Substantia nigra (tissue), 51 donors: ENCODE measurements at places on chromosomes 2 and 18.
A peak's percentile ranks its signal among the peaks of the same experiment; 100 is the strongest.

GRCh38 chr2:38905251-38905650, 15.6 kb downstream of the ARHGEF33 start:
- no peak for DNase-seq

GRCh38 chr2:179251870-179252269, 12.8 kb downstream of the SESTD1 start:
- DNase-seq: no peak

GRCh38 chr18:44893045-44893706, 212.5 kb downstream of the SETBP1 start:
- no peak for DNase-seq

DNA sequence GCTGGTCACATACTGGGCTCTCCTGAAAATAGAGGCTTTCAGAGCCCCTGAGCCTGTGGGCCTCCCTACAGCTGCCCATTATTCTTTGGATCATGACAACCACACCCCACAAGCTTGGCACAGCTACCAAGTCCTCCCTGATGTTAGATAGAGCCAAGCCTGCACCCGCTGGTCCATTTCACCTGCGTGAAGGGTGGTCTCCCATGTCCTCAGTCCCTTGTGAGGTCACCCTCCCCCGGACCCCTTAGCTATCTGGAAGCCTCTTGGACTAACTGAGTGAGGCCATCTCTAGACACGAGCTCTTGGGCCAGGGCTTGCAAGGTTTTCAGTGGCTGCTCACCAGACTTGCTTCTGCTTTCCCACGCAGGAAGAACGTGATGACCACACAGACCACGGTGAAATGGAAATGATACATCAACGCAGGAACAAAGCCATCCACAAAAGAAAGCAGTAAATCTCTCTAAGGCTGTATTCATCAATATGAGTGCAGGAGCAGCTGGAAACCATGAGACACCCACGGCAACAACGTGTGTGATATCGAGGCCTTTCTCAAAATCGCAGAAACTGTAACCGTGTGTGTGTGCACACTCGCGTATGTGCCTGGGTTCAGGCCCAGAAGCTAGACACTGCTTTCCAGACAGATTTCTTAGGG, 10.1 kb upstream of the MAL start:
- DNase-seq: no peak

GRCh38 chr2:26011990-26012856, 21.7 kb upstream of the RAB10 start:
- DNase-seq: no peak

GRCh38 chr2:42386682-42387081, 25.7 kb upstream of the COX7A2L start:
- no peak for DNase-seq

DNA sequence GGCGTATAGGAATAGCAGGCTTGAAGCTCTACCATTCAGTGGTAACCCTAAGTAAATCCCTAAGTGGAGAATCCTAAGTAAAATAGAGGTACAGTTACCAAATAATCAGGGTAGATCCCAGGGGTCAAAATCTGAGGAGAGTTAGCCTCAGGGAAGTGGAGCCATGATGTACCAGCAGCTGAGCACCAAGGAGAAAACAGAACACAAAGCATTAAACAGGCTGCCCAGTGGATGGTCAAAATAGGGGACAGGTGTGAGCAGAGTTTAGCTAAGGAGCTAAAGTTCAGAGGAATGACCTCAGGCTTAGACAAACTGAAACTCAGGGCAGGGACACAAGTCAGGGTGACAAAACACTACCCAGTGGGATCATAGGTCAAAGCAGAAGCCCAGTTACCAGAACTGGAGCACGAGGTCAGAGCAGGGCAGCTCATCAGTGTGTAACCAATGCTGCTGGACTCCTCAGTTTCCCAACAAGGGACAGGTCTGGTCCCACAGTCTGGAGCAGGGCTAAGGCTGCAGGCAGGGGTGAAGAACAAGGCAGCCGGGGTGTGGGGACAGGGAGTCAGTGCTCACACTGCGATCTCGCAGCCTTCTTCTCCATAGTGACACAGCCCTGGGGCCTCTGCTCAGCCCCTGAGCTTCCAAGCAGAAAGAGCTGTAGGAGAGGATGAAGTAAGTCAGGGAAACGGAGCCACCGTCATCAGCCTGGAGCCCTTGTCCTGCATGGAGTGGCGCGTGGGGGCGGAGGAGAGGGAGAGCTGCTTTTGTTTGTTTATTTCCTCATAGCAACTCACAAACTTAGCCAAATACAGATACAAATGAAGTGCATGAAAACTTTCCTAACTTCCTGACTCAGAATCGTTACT, 264.0 kb downstream of the MREG start:
- no peak for DNase-seq

DNA sequence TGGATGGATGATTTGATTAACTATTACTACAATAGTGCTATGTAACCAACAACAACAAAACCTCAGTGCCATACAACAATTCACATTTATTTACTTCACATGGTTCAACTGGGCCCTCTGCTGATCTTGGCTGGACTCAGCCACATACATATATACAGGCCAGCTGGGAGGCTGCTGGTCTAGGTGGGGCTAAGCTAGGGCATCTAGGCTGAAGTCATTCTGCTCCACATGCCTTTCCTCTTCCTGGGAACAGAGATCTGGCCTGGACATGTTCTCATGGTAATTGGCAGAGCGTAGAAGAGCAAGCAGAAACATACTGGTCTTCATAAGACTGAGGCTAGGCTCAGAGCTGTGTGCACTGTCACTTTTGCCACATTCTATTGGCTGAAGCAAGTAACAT, 102.8 kb upstream of the RNF152 start:
- no peak for DNase-seq

- no peak for DNase-seq
Observed at GRCh38 chr2:105364436-105365139, 27.2 kb downstream of the C2orf49 start.

GRCh38 chr2:226478109-226478809, 321.4 kb downstream of the IRS1 start:
- DNase-seq: peak; percentile 43

- DNase-seq: no peak
Observed at GRCh38 chr18:51686590-51686989, 489.1 kb upstream of the MEX3C start.

- DNase-seq: no peak
Observed at GRCh38 chr2:173216051-173216450, 138.6 kb upstream of the CDCA7 start.

GRCh38 chr2:85355073-85355410, 473 bp downstream of the ELMOD3 start:
- DNase-seq: no peak

DNA sequence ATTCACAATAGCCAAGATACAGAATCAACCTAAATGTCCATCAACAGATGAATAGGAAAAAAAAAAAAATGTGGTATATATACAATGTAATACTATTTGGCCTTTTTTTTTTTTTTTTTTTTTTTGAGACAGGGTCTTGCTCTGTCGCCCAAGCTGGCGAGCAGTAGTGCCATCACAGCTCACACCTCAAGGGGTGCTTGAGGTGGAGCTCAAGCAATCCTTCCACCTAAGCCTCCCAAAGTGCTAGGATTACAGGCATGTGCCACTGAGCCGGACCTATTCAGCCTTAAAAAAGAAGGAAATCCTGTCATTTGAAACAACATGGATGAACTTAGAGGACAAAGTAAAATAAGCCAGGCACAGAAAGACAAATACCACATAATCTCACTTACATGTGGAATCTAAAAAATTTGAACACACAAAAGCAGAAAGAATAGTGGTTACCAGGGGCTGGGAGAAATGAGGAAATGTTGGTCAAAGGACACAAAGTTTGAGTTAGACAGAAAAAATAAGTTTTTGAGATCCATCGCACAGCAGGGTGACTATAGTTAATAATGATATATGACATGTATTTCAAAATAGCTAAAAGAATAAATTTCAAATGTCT, 26.0 kb downstream of the TLK1 start:
- DNase-seq: no peak

DNA sequence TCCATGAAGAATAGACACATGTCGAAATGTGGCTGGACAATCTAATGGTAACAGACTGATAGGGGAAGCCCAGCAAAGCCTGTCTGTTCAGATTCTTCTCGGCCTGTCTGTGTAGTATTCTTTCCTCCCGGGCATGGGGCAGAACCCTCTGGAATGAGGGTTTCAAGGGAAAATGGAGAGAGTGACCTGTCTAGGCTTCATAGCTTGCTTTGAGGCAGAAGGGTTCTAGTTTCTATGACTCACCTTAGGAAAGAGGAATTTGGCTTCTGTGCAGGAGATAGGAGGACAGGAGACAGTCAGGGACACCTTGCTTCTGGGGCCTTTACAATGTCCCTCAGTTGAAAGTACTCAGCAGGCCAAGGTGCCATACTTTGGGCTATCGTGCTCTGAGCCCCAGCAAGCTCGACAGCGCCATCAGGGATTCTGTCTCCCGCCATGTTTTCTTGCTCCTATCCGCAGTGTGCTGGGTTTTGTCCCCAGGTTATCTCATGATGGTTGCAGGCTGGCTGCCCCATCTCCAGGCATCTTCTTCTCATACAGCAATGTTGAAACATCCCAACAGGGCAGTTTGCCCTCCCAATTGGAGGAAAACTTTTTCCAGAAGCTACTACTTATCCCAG, 74.7 kb upstream of the TLK1 start:
- no peak for DNase-seq
